ENCODE measurements at places on chromosomes 2 and 18.

GRCh38 chr2:215883799-215884198 is 129.6 kb downstream of the MREG start:
- no peak for DNase-seq

- DNase-seq, result no peak
These were observed 247.8 kb upstream of the SIX2 start for GRCh38 chr2:45256867-45257641.

- DNase-seq, result no peak
These were observed 129.2 kb upstream of the MEIS1 start for GRCh38 chr2:66305718-66306117.

DNA sequence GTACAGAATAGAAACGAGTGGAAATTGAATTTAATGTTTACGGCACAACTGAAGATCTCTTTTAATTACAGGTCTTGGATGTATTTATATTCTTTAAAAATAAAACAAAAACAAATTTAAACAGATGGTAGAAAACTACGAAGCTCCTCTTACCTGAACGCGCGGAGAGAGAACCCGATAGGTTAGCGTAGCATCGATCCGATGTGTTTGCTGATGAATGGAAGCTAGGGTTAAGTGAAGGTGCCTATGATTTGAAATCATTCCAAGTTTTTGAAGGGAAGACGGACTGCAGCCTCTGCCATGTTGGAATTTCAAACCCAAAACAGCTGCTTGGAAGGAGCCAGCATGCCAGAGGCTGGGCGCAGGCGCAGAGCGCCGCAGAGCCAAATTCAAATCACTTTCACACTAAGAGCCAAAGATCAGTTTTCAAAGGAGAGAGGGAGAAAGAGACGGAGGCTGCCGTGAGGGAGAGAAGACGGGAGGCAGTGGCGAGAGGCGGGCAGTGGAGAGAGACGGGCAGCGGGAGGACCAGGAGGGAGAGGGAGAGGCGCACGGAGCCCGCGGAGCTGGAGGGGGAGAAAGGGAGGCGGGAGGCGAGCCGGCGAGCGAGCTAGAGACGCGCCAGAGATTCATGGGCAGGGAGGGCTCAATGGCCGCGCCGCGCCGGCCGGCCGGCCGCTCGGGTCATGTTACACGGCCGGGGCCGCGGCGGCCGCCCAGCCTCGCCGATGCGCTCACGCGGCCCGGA is at the start of gene FIGN:
TSS of gene FIGN (minus strand) at position 324 of the 748 bp plus-strand sequence. CDS start 1,081 bp downstream, outside the sequence.
- no peak for DNase-seq

GRCh38 chr2:126669772-126670171 is 13.8 kb downstream of the GYPC start:
- no peak for DNase-seq

All from GM19239 (cell line).